ENCODE measurements at places on chromosomes 1 and 21. TPM values are rescaled to one million over a fixed set of nuclear protein-coding genes. Genes with fewer than 3 reads are reported as not detected.

- no peak for DNase-seq
Observed at GRCh38 chr1:117631359-117632160, 25.7 kb downstream of the TENT5C start.

DNA sequence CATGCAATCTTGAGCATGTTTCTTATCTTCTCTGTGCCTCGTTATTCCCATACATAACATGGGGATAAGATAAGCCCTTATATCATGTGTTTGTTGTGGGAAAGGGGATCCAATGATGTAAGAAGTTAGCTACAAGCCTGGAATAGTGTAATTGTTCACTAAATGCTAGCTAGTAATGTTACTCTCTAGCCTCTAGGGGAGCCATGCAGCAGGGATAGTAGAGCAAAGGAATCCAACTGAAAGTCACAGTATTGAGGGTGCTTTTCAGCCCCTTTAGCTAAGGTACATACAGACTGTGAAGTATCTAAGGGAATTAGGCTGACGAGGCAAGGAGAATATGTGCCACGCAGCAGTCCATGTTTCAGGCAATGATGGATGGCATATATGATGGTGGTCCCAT is 46.9 kb downstream of the IL23R start:
- no peak for DNase-seq

DNA sequence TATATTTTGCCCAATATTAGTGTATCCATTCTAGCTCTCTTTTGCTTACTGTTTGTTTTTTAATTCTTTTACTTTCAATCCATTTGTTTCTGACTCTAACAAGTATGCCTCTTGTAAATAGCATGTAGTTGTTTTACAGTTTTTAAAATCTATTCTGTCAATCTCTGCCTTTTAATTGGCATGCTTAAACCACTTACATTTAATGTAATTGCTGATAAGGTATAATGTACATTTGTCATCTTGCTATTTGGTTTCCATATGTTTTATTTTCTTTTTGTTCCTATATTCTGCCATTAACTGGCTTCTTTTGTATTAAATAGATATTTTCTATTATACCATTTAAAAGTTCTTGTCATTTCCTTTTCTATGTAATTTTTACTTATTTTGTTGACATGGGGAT is 16.2 kb upstream of the MAB21L3 start:
- DNase-seq: no peak

GRCh38 chr1:41662061-41662764 is 177.7 kb upstream of the EDN2 start:
- peak; percentile 80 for DNase-seq

GPA33 gene
- total RNA-seq: 1.4 TPM

WLS gene
- total RNA-seq: not detected

FALEC gene
- not detected for total RNA-seq

DNAJC28 gene
- 0.17 TPM for total RNA-seq

LELP1 gene
- total RNA-seq: not detected

- DNase-seq: no peak
Observed at GRCh38 chr1:35611655-35612054, 29.7 kb downstream of the PSMB2 start.

GRCh38 chr1:245316784-245317183 is 162.0 kb downstream of the KIF26B start:
- no peak for DNase-seq

DNA sequence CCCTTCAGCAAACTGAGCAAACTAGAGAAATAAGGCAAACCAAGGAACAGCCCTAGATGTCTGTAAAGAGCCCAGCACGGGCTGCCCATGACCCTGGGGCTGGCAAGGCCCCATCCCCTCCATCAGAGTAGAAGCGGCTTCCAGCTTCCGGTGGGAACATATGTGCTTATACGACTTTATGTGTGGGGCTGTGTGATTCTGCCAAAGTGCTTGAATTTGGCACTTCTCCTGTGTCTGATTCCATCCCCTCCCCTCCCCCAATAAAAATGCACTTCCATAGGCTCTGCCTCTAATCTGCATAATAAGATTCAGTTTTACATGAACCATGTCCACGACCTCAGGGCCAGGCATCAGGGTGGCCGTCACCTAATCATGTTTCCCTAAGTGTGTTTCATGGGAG is 236.6 kb downstream of the DSCAM start:
- no peak for DNase-seq

GRCh38 chr1:64502931-64503330 is 33.0 kb downstream of the CACHD1 start:
- DNase-seq: no peak

DNA sequence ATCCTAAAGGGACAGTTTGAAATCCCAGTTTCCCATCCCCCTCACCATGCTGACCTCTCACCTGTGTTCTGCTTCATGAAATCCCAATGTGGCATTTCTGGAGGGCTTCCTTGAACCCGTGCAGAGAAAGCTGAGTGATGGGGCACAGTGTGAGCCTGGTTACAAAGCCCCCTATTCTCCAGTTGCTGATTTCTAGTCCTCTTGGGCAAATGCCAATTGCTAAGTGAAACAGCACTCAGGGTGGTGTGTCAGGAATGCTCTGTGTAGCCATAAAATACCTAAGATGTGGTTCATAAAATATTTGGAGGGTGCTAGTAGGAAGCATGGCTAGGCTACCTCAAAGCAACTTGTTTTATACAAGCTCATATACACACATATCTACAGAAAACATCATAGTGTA is 32.0 kb downstream of the SUSD4 start:
- DNase-seq: no peak

BCL2L15 gene
- total RNA-seq: 0.15 TPM

DNA sequence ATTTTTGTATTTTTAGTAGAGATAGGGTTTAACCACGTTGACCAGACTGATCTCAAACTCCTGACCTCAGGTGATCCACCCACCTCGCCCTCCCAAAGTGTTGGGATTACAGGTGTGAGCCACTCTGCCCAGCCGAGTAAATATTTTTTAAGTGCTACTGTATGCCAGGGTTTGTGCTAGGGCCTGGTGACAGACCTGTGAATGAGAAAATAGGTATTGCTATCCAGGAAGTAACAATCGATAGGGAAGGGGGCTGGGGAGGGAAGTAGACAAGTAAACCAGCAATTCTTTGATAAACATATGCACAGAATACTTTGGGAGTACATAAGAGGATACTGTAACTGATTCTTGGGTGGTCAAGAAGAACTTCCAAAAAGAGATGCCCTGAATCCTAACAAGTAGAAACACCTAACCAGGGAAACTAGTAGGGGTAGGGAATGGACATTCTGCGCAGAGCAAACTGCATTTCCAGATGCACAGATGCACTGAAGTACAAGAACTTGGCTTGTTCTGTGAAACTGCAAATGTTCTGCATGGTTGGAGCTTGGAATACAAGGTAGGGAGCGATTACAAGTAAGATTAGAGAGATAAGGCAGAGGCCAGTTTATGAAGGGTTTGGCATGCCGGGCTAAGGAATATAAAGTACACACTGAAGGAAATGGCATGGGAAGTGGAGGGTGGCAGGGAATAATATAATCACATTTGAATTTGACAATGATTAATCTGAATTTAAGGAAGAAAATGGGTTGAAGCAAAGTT is 19.0 kb upstream of the DOCK7 start:
- DNase-seq: no peak

DNA sequence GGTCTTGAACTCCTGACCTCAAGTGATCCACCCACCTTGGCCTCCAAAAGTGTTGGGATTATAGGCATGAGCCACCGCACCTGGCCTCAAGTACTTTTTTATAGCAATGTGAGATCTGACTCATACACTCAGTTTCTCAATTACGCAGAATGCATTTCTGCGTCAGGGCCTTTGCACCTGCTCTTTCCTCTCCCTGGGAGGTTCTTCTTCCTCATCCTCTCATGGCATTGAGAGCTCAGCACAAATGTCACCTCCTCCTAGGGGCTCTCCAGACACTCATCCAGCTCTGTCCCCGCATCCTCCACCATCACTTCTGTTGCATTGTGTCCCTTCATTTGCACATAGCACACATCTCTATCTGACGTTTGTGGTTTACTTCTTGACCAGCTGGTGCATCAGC is 418.8 kb downstream of the PTPRU start:
- DNase-seq: no peak

GRCh38 chr1:97433094-97433823 is 487.6 kb downstream of the DPYD start:
- DNase-seq: no peak

PPIH gene
- 107 TPM for total RNA-seq

DNA sequence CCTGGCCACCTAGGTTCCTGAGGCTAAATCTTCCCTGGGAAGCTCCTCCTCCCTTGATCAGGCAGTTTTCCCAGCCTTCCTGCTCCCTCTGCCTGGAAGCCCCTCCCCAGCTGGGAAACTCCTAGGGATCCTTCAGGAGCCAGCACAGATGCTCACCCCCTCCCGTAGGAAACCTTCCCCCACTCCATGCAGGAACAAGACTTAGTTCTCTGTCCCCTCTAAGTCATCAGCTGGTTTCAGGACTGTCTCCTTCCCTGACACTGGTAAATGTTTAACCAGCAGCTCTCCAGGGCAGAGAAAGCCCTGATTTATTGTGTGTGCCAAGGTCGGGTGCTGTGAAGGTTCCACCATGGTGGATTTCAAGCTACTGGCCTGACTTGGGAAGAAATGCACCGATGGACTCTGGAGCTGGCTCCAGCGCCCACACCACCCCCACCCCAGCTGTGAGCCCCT is 25.0 kb downstream of the TTC39A start:
- no peak for DNase-seq

CHRNB2 gene
- not detected for total RNA-seq

TMEM201 gene
- total RNA-seq: 9.1 TPM

GRCh38 chr21:30463713-30464112 is 16.5 kb downstream of the KRTAP19-1 start:
- DNase-seq: no peak

DNA sequence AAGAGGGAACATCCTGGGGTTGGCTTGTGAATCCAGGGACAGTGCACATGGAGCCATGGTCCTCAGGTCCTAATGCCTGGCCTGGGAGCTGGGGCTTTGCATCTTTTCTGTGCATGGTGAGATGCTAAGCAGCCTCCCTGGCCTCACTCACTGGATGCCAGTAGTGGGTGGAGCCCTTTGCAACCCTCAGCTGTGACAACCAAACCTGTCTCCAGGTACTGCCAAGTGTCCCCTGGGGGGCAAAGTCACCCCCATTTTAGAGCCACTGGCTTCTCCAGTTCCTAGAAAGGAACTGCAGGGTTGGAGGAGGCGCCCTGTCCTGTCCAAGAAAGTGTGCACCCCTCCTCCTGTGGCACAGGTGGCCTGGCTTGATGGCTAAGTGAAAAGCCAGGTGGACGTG is 44.6 kb upstream of the GRIK3 start:
- DNase-seq: no peak

- DNase-seq: no peak
Observed at GRCh38 chr1:234311414-234311813, 61.8 kb upstream of the COA6 start.

FAM163A gene
- not detected for total RNA-seq

DNA sequence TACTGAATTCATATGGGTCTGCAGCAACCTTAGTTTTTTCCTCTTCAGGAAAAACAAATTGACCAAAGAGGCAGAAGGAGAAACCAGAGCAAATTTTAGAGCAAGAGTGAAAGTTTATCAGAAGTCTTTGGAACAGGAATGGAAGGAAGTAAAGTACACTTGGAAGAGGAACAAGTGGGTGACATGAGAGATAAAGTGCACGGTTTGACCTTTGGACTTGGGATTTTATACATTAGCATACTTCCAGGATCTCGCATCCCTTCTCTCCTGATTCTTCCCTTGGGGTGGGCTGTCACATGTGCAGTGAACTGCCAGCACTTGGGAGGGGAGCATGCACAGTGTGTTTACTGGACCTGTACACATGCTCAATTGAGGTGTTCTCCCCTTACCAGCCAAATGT is 754.8 kb upstream of the ADAMTS5 start:
- DNase-seq: no peak

BARHL2 gene
- not detected for total RNA-seq

TNFSF4 gene
- total RNA-seq: 0.38 TPM

DNA sequence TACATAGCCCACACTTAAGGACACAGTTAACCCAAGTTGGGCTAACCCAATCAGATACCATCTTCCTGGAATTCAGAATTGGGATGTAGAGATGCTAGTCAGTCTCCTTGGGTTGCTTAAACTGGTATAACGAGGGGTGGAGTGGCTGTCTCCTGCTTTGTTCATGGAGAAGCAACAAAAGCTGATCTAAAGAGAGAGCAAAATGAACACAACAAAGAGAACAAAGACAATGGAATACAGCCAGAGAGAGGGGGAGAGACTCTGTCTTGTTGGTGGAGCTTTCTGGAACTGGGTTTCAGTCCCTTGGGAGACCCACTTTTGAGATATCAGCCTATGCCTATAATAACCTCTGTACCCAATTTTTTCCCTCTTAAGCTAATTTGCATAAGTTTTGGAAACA is 138.1 kb downstream of the ATG4C start:
- no peak for DNase-seq

DNA sequence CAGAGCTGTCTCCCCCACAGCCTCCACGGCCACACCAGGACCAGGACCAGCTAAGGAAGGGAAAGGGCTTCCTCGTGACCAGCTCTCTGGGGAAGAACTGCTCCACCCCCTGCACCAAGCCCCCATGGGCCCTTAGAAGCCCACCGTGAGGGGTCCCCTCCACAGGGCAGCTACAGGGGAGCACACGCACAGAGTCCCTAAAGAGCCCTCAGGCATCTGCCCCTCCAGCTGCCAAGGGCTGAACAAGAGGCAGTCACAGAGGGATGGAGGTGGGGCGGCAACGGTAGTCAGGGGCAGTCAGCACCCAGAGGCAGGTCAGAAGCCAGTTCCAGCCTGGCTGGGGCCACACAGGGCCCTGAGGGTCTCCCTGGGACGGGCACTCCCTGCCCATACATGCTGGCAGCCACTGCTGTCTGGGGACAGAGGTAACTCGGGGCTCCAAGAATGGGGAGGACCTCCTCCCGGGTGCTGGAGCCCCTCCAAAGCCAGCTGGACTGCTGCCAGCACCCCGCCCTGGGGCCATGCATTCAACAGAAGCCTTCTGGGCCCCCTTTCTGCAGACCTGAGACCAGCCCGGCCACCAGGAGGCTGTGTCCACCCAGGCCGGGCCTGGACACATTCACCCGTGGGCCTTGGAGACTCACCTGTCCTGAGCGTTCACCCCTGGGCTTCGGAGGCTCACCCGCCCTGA is 18.7 kb downstream of the SLC19A1 start:
- DNase-seq: no peak

GRCh38 chr1:230381049-230381467 is 45.1 kb downstream of the PGBD5 start:
- DNase-seq: no peak

- no peak for DNase-seq
Observed at GRCh38 chr1:1351511-1352427, 2.6 kb upstream of the DVL1 start.

DNA sequence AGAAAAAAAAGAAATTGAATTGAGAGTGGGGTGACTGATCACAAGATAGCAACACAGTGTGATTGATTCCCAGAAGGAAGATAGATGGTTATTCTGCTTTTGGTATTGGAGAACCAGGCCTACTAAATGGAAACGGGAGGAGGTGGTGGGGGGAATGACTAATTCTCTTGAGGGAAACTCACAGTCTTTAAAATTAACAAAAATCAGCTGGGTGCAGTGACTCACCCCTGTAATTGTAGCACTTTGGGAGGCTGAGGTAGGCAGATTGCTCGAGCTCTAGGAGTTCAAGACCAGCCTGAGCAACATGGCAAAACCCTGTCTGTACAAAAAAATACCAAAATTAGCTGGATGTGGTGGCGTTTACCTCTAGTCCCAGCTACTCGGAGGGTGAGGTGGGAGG is 134.6 kb upstream of the PDE4B start:
- no peak for DNase-seq

Data from activated naive CD4-positive, alpha-beta T cell treated with anti-CD3 and anti-CD28 coated beads for 36 hours (primary cell).